ENCODE measurements at places on chromosomes 16 and 17.

- peaks cover 9% of the 10 kb centered on the region for H3K4me1 ChIP-seq
- H3K27me3 ChIP-seq = no peaks in the 10 kb centered on the region
- DNase-seq = no peak
- H3K27ac ChIP-seq = no peak overlapping the region
Measured at GRCh38 chr16:79562166-79562823, 38.2 kb downstream of the MAF start.

- no peaks in the 10 kb centered on the region for H3K27me3 ChIP-seq
- H3K4me3 ChIP-seq = peak overlapping the region; percentile 87
- peak; percentile 96 for DNase-seq
- peak overlapping the region; percentile 97 for H3K27ac ChIP-seq
Measured at GRCh38 chr17:48052956-48053757, 5.0 kb downstream of the NFE2L1 start.

DNA sequence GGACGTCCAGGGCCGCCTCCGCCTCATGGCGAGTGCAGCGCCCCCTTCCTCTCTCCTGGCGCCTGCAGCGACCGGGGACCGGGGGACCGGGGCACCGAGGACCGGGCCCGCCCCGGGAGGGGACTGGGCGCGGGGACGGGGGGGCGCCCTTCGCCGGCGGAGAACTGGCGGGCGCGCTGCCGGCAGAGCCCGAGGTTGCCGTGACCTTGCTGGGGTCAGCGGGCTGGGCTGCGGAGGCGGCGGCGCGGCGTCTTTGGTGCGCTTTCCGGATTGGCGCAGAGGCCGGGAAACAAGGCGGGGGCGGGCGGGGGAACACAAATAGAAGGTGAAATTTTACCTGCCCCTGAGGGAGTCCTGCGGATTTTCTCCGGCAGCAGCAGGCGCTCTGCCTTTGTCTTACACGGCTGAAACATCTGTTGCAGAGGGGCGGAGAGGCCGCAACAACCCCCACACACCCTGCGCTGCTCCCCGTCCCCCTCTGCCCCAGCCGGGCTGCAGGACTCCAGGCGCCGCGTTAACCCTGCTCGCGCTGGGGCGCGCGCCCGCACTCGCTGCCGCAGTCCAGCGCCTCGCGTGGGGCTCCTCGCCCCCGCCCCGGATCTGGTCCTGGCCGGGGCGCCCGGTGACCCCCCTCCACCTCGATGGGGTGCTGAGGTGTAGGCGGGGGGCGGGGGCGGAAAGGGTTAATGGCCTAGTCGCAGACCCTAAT is 53.5 kb downstream of the SREBF1 start:
- H3K4me1 ChIP-seq = peaks cover 33% of the 10 kb centered on the region
- H3K27me3 ChIP-seq = no peaks in the 10 kb centered on the region
- peak overlapping the region; percentile 88 for H3K27ac ChIP-seq
- H3K4me3 ChIP-seq = peak overlapping the region; percentile 72

GRCh38 chr16:35678-36305 is 17.6 kb downstream of the POLR3K start:
- no peaks in the 10 kb centered on the region for H3K36me3 ChIP-seq
- no peaks in the 10 kb centered on the region for H3K27me3 ChIP-seq
- DNase-seq = no peak
- no peaks in the 10 kb centered on the region for H3K4me1 ChIP-seq
- no peak overlapping the region for H3K4me3 ChIP-seq

- no peaks in the 10 kb centered on the region for H3K27me3 ChIP-seq
- H3K4me3 ChIP-seq = no peak overlapping the region
- no peak for DNase-seq
- H3K4me1 ChIP-seq = peaks cover 4% of the 10 kb centered on the region
- no peak overlapping the region for H3K27ac ChIP-seq
Measured at GRCh38 chr16:86929057-86929871, 350.9 kb downstream of the FOXL1 start.

- H3K36me3 ChIP-seq = peaks cover 45% of the 10 kb centered on the region
- peaks cover 18% of the 10 kb centered on the region for H3K4me1 ChIP-seq
- H3K27me3 ChIP-seq = no peaks in the 10 kb centered on the region
- no peak overlapping the region for H3K27ac ChIP-seq
Measured at GRCh38 chr16:521381-522210, 5.9 kb upstream of the CAPN15 start.

- H3K27ac ChIP-seq = no peak overlapping the region
- no peak for DNase-seq
- peaks cover 21% of the 10 kb centered on the region for H3K4me1 ChIP-seq
Measured at GRCh38 chr16:85276721-85277120, 164.4 kb upstream of the CIBAR2 start.

GRCh38 chr17:50379351-50380132 is 6.5 kb downstream of the EME1 start:
- no peak overlapping the region for H3K27ac ChIP-seq
- peaks cover 13% of the 10 kb centered on the region for H3K4me1 ChIP-seq
- peaks cover 43% of the 10 kb centered on the region for H3K36me3 ChIP-seq
- no peak for DNase-seq
- H3K4me3 ChIP-seq = no peak overlapping the region

- no peak overlapping the region for H3K27ac ChIP-seq
- H3K36me3 ChIP-seq = no peaks in the 10 kb centered on the region
- H3K4me3 ChIP-seq = no peak overlapping the region
- H3K27me3 ChIP-seq = no peaks in the 10 kb centered on the region
- H3K4me1 ChIP-seq = no peaks in the 10 kb centered on the region
- no peak for DNase-seq
Measured at GRCh38 chr17:45841883-45842525, 2.7 kb upstream of the SPPL2C start.

- no peak overlapping the region for H3K27ac ChIP-seq
- no peak overlapping the region for H3K4me3 ChIP-seq
- H3K27me3 ChIP-seq = no peaks in the 10 kb centered on the region
- no peaks in the 10 kb centered on the region for H3K36me3 ChIP-seq
Measured at GRCh38 chr16:57128771-57129389, 36.5 kb downstream of the CPNE2 start.

DNA sequence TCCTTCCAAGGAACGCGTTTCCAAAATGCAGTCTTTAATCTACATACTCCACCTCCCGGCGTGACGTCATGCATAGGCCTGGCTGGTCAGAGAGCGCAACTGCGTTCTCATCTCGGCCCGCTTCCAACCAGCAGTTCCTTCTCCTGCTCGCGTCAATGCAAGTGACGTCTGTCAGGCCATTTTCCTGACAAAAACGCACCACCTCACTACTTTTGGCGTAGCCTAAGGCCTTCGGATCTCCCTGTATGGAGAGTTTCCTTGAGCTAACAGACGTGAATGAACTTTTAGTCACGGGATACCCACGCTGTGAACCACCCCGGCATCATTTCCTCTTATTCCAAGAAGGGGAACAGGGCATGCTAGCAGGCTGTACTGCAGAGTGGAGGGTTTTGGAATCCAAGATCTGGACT is 25.0 kb downstream of the TEX14 start:
- no peak overlapping the region for H3K27ac ChIP-seq
- peak overlapping the region; percentile 25 for H3K4me3 ChIP-seq
- no peaks in the 10 kb centered on the region for H3K36me3 ChIP-seq
- no peaks in the 10 kb centered on the region for H3K4me1 ChIP-seq
- DNase-seq = peak; percentile 25
- H3K27me3 ChIP-seq = no peaks in the 10 kb centered on the region

GRCh38 chr17:18182978-18183333 is 672 bp upstream of the ALKBH5 start:
- DNase-seq = peak; percentile 96
- H3K27me3 ChIP-seq = no peaks in the 10 kb centered on the region
- peaks cover 10% of the 10 kb centered on the region for H3K36me3 ChIP-seq
- peak overlapping the region; percentile 96 for H3K27ac ChIP-seq

- H3K27ac ChIP-seq = no peak overlapping the region
- peak; percentile 39 for DNase-seq
- H3K4me1 ChIP-seq = no peaks in the 10 kb centered on the region
- no peaks in the 10 kb centered on the region for H3K27me3 ChIP-seq
Measured at GRCh38 chr17:50263331-50264262, 10.7 kb upstream of the TMEM92 start.

- no peaks in the 10 kb centered on the region for H3K36me3 ChIP-seq
- no peaks in the 10 kb centered on the region for H3K27me3 ChIP-seq
- H3K4me1 ChIP-seq = peaks cover 17% of the 10 kb centered on the region
- DNase-seq = no peak
- no peak overlapping the region for H3K4me3 ChIP-seq
Measured at GRCh38 chr17:46208997-46209396, 15.8 kb upstream of the KANSL1 start.

All from psoas muscle (tissue), 8 donors.